NCI-H1105 treated with DMSO at 0.1 percent for 48 hours (cell line): ENCODE measurements at places on chromosomes 5 and 9.

DNA sequence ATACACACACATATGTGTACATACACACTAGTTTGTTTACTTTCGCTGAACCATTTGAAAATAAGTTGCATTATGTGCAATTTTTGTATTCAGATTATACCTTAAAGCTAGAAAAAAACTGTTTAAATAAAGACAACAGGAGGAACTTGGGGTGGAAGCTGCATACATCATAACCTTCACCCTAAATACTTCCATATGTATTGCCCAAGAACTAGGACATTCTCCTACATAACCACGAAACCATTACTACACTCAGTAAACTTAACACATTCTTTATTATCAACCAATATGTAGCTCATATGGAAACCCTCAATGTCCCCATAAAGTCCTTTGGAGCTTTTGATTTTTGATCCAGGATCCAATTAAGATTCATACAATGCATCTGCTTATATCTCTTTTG lies 83.3 kb downstream of the GIN1 start:
- no peak for DNase-seq

GRCh38 chr5:10747678-10748622 lies 13.1 kb downstream of the DAP start:
- DNase-seq = no peak

DNA sequence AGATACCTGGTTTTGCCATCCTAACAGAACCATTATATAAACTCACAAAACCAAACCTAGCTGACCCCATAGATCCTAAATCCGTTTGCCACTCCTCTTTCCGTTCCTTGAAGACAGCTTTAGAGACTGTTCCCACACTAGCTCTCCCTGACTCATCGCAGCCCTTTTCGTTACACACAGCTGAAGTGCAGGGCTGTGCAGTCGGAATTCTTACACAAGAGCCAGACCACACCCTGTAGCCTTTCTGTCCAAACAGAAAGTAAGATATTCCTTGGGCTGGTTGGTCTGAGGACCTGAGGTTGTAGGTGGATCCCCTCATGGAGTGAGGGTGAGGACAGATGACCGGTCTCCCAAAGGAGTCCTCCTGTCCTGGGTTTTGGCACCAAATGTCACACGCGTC lies 56.7 kb upstream of the NAA35 start:
- no peak for DNase-seq

GRCh38 chr5:165143741-165144140 lies 1638.3 kb downstream of the MAT2B start:
- no peak for DNase-seq

- no peak for DNase-seq
These were observed 6.9 kb downstream of the IL17B start for GRCh38 chr5:149372076-149372795.

DNA sequence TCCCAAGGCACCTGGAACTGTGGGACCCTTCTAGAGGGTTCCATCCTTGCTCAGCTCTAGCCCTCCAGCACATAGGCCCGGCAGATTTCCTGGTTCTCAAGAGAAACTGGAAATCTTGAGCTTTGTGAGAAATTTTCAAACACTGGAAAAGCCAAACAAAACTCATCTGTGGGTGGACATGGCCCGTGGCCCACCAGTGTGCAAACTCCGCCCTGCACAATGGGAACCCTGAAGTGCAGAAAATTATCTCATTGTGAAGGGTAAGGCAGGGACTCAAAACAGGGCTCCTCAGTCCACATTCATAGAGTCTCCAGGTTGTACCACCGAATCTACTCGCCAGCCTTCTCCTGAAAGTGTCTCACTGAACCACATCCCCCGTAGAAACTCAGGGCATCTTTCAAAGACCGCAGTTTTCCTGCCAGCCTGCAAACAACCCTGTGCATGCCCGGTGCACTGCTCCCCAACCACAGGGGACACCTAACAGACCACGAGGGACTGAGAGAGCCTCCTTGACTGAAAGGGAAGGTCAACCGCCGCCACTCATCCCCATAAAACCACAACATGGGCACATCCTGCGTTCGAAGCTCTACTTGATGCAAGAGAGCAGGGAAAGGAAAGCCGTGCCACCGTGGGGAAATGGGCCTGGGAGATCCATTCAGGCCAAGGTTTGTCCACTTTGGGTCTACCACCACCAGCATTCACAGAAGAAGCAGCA lies 18.1 kb downstream of the ADAMTS2 start:
- no peak for DNase-seq

- DNase-seq = no peak
These were observed 6.9 kb upstream of the EGR1 start for GRCh38 chr5:138458384-138458783.

GRCh38 chr9:86321373-86321772 lies 32.8 kb downstream of the TUT7 start:
- DNase-seq = no peak

- no peak for DNase-seq
These were observed 12.9 kb downstream of the RASGRF2 start for GRCh38 chr5:80973027-80973426.

GRCh38 chr9:127869310-127870152 lies 7.9 kb downstream of the AK1 start:
- DNase-seq = peak; percentile 60

- no peak for DNase-seq
These were observed 103.7 kb upstream of the TLX3 start for GRCh38 chr5:171205375-171205774.

DNA sequence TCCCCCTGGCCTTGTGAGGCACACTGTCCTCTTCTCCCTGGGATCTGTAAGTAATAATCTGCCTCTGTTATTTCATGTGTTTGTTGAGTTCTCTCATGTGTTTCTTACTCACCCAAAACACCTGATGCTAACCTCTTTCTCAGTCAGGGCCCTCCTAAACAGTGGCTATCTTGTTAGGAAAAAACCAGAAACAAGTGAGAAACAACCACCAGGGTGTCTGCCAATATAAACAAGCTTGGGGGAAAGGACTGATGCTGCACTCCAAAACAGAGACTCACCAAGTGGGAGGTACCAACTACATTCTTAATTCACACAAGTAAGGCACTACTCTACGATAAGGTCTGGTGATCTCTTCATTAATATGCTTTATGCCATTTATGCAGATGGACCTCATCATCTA lies 564.4 kb downstream of the SEMA5A start:
- DNase-seq = no peak

- peak; percentile 64 for DNase-seq
These were observed 196.2 kb downstream of the DTWD2 start for GRCh38 chr5:118791926-118792734.

DNA sequence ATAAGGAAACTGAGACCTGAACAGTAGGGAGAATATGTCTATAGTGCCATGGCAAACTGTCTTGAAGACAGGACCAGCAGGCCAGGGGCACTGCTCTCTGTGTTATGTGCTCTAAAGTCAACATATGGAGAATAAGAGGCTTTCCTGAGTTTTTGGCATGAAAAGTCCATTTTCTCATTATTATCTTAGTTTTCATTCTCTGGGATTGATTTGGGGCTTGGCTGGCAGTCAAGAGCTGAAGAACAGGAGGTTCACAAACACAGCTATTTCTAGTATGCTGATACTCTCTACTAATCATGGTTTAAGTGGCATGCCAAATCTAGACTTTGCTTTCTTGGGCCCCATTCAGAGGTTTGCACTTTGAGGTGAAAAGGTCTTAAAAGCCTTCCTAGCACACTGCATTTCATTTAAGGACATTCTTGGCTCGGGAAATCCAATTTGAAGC lies 404.4 kb downstream of the ZNF608 start:
- DNase-seq = no peak

GRCh38 chr9:88767504-88767790 lies 223.8 kb upstream of the S1PR3 start:
- no peak for DNase-seq

DNA sequence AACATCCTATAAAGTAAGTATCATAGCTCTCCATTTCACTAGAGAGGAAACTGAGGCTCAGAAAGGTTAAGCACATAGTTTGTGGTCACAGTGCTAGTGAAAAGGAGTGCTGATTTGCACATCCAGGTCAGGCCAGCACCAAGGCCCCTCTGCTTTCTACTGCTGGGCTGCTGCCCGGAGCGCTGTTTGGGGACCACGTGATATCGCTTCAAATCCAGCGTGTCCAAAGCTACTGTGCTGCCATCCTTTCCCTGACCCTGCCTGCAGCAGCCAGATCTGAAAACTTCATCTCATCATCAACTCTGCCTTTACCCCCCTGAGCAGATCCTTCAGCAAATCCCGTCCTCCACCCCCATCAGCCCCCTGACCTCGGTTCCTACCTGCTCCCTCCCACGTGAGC lies 40.7 kb upstream of the AKNA start:
- no peak for DNase-seq

DNA sequence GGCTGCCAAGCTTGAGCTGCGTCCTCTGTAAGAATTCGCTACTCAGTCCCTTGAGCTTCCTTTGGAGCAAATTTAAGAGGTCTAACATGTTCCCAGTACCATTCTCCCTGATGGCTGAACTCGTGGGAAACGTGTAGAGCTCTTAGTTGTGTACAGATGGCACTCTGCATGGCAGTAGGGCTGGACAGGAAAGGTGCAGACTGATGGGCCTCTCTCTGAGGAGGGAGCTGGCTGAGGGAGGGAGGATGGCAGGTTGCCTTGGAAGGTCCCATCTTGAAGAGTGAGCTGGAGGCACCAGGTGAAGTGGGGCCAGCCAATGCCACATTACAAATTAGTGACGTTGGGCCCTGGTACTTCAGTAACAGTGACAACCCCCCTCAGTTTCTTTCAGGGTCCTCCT lies 495.3 kb downstream of the CCDC171 start:
- no peak for DNase-seq

DNA sequence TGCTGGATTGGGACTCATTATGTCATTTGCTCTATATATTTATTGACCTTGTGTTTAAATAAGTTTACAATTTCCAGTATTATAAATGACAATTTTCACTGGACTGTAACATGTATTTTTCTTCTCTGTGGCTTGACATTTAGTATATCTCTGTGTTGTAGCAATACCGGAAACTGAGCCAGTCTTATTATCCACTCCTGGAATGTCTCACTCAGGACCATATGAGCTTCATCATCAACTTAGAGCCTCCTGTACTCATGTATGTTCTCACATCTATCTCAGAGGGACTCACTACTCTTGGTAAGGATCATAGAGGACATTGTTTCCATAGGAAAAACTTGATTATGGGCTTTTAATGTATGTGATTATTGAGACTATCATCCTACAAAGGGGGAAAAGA lies 66.5 kb upstream of the TLX3 start:
- DNase-seq = no peak

GRCh38 chr9:83956086-83956435 lies 24.0 kb downstream of the HNRNPK start:
- DNase-seq = peak; percentile 31

DNA sequence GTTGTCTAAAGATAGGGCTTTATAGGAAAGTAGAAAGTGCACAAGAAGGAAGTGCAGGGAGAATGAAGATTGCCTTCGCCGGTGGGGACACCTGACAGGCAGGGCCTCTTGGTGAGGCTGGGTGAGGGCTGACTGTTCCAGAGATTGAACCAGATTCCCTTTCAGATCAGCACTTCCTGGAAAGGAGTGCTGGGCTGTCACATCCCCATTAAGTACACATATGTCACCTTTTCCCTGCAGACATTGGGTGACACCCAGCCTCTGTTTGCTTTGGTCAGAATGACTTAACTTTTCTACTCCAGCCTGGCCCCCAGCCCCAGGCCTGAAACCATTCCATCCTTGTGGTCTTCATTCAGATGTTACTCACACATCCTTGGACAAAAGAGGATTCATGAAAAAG lies 7.4 kb upstream of the SHROOM1 start:
- DNase-seq = no peak

GRCh38 chr9:36637491-36638270 lies 65.0 kb downstream of the MELK start:
- DNase-seq = no peak

GRCh38 chr5:12777342-12777741 lies 873.1 kb upstream of the CTNND2 start:
- DNase-seq = no peak

GRCh38 chr9:127854184-127854806 lies at the start of gene ENG:
Gene ENG, minus strand, starts transcription at chr9:127854658. Its CDS starts 303 bp downstream, at chr9:127854355.
- DNase-seq = no peak

- DNase-seq = peak; percentile 48
These were observed 6.1 kb upstream of the RNF183 start for GRCh38 chr9:113309204-113309813.

DNA sequence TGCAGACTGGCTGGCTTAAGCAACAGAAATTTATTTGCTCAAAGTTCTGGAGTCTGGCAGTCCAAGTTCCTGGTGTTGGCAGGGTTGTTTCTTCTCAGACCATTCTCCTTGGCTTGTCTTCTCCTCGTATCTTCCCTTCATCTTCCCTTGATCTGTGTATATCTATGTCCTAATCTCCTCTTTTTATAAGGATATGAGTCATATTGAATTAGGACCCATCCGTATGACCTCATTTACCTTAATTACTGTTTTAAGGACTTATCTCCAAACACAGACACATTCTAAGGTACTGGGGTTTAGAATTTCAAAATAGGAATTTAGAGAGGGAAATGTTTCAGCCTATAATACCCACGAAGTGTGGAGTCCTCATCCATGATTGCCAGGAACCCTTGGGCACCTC lies 13.1 kb upstream of the LPAR1 start:
- no peak for DNase-seq

DNA sequence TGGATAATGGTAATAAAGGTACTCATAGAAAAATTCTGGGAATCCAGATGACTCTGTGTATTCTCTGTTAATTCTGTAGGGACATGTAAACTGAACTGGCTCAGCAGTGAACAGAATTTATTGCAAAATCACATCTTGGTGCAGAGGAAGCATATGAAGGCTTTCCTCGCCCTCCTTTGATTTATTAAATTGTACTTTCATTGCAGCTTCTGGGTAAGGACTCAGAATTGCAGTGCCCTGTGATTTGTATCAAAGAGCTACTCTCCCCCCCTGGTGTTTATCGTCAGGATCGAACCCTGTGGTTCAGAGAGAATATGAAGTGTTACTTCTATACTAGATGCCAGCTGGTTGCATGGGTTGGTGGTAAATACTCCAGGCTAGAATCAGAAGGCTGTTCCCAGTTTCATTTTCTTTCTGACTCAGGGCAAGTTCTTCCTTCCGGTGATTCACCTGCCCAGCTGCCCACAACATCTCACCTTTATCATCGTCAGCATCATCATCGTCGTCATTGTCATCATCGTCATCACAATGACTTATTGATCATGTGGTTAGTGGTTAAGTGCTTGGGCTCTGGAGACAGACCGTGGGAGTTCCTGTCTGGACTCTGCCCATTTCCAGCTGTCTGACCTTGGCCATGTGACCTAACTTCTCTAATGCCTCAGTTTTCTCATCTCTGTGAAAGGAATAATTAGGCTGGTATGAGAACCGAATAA lies 238.8 kb downstream of the ARHGAP26 start:
- no peak for DNase-seq

- DNase-seq = no peak
These were observed 63.9 kb downstream of the PRRT1B start for GRCh38 chr9:131609099-131609830.

GRCh38 chr5:179244044-179244443 lies 101.2 kb downstream of the ADAMTS2 start:
- no peak for DNase-seq

GRCh38 chr5:32474209-32474854 lies 29.8 kb upstream of the ZFR start:
- no peak for DNase-seq

- DNase-seq = no peak
These were observed 37.4 kb downstream of the TNFAIP8 start for GRCh38 chr5:119393201-119393691.
